Urinary bladder (tissue), 4 donors: ENCODE measurements at places on chromosomes 16 and 17. TPM values are rescaled to one million over a fixed set of nuclear protein-coding genes. Genes with fewer than 3 reads are reported as not detected.

UMOD gene
- total RNA-seq, result not detected

ACSF2 gene
- 23.2 TPM for total RNA-seq

TMEM219 gene
- 43.1 TPM for total RNA-seq

TUBB3 gene
- total RNA-seq, result 28.0 TPM

OR4D1 gene
- not detected for total RNA-seq

PIRT gene
- total RNA-seq, result 1.9 TPM

CTDNEP1 gene
- total RNA-seq, result 40.0 TPM

TMEM114 gene
- total RNA-seq, result not detected

SPATA22 gene
- total RNA-seq, result 1.0 TPM

CBFB gene
- 62.5 TPM for total RNA-seq

EMP2 gene
- 47.3 TPM for total RNA-seq

PARN gene
- 37.4 TPM for total RNA-seq

TBX4 gene
- 9.8 TPM for total RNA-seq

FBXL16 gene
- total RNA-seq, result 0.26 TPM

HNF1B gene
- total RNA-seq, result 0.74 TPM

ARHGAP44 gene
- 5.8 TPM for total RNA-seq

KCNJ2 gene
- total RNA-seq, result 9.1 TPM

PCYT2 gene
- 9.8 TPM for total RNA-seq

OTOP3 gene
- total RNA-seq, result not detected
